ENCODE measurements at places on chromosomes 4 and X. TPM values are rescaled to one million over a fixed set of nuclear protein-coding genes. Genes with fewer than 3 reads are reported as not detected.

- no peak overlapping the region for H3K27ac ChIP-seq
- H3K36me3 ChIP-seq: no peaks in the 10 kb centered on the region
- no peak overlapping the region for H3K4me3 ChIP-seq
- no peaks in the 10 kb centered on the region for H3K27me3 ChIP-seq
- no peak for DNase-seq
- no peaks in the 10 kb centered on the region for H3K4me1 ChIP-seq
Observed at GRCh38 chr4:136743238-136743637, 789.1 kb downstream of the PCDH18 start.

- no peaks in the 10 kb centered on the region for H3K27me3 ChIP-seq
- DNase-seq: no peak
- H3K4me1 ChIP-seq: no peaks in the 10 kb centered on the region
- no peak overlapping the region for H3K27ac ChIP-seq
- no peak overlapping the region for H3K4me3 ChIP-seq
- H3K36me3 ChIP-seq: no peaks in the 10 kb centered on the region
Observed at GRCh38 chrX:15985937-15986336, 131.3 kb upstream of the AP1S2 start.

- no peaks in the 10 kb centered on the region for H3K27me3 ChIP-seq
- no peak overlapping the region for H3K27ac ChIP-seq
- DNase-seq: no peak
- no peaks in the 10 kb centered on the region for H3K36me3 ChIP-seq
Observed at GRCh38 chr4:85039526-85039925, 73.0 kb upstream of the WDFY3 start.

DNA sequence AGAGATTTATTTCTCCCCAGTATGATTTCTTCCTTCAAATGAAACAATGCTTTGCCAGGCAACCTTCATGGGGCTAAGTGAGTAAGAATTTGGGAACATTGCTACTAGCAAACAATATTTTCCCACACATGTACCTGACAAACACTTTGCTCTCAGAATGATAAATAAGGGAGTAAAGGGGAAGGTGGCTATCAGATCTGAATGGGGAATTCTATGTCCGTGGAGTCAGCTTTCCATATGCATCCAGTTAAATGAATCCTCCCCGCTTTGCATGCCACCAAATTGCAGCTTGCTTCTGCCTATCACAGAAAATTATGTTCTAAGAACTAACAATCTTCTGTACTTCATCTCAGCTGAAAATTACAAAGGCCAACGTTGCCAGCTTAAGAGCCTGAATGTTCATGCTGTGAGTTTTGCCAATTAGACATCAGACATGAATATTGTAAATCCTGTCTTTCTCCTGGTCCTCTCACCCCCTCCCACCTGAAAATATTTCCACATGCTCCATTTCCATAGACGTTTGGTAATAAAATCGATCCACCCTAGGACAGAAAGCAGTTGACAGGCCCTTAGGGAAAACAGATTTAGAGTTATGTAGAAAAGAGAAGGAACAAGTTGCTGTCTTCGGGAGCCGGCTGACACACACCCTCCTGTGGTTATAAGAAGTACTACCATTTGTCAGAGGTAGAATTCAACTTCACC is 6.3 kb downstream of the MEPE start:
- no peak overlapping the region for H3K27ac ChIP-seq
- no peaks in the 10 kb centered on the region for H3K4me1 ChIP-seq
- no peaks in the 10 kb centered on the region for H3K36me3 ChIP-seq
- no peak overlapping the region for H3K4me3 ChIP-seq
- DNase-seq: no peak

GRCh38 chr4:164824581-164824980 is 52.4 kb upstream of the APELA start:
- H3K27ac ChIP-seq: no peak overlapping the region
- H3K27me3 ChIP-seq: no peaks in the 10 kb centered on the region
- DNase-seq: no peak
- H3K36me3 ChIP-seq: no peaks in the 10 kb centered on the region

- H3K4me3 ChIP-seq: no peak overlapping the region
- no peaks in the 10 kb centered on the region for H3K27me3 ChIP-seq
- H3K27ac ChIP-seq: no peak overlapping the region
Observed at GRCh38 chr4:60581919-60582536, 618.1 kb upstream of the ADGRL3 start.

- H3K4me1 ChIP-seq: no peaks in the 10 kb centered on the region
- H3K36me3 ChIP-seq: no peaks in the 10 kb centered on the region
- no peak for DNase-seq
- H3K4me3 ChIP-seq: no peak overlapping the region
Observed at GRCh38 chr4:1405636-1406393, 427 bp downstream of the NKX1-1 start.

DNA sequence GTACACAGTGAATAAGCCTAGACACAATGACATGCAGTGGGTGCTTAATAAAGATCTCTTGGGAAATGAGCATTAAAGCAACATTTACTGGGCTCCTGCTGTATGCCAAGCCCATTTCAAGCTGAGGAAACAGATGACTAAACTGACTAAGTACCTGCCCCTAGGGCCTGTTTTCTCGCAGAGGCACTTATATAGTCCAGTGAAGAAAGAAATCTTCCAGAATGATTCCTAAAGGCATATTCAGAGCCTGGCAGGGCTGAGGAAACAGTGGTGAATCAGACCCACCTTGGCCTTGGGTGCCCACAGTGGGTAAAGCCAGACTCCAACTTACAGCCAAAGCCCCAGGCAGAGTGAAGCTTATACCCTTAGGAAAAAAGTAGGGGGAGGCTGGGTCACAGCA is 22.0 kb upstream of the S100P start:
- no peak overlapping the region for H3K4me3 ChIP-seq
- H3K4me1 ChIP-seq: peaks cover 3% of the 10 kb centered on the region
- DNase-seq: no peak
- H3K27ac ChIP-seq: no peak overlapping the region

DNA sequence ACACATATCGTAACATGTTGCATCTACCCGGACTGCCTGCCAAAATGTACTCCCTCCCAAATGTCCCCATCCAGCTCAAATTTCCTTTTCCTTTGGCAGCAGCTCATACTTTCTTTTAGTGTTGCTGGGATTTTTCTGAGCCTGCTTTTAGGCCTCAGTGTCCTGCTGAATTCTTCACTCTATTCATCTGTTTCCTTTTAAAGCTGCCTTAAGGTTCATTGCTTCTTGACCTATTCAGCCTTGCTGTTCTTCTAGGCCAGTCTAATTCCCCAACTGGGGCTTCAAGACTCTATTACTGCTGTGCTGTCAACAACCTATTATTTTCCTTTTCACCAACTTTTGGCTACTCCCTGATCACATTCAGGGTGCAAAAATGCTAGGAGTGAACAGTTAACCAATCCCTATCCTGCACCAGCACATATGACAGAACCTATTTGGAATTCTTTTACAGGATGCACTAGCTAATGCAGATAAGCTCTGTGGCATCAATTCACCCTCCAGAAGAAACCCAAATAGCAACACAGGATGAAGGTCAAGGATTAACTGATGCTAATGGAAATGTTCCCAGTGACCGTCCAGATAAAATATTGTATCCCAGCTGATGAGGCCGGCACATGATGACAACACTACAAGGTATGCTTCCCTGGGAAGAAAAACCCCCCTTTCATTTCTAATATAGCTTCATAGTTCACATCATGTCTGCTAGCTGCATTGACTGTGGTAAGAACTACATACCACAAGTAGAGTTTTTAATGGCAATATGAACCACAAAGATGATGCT is 114.7 kb upstream of the TTC29 start:
- no peak for DNase-seq
- no peak overlapping the region for H3K27ac ChIP-seq
- H3K4me1 ChIP-seq: no peaks in the 10 kb centered on the region
- H3K27me3 ChIP-seq: no peaks in the 10 kb centered on the region

DNA sequence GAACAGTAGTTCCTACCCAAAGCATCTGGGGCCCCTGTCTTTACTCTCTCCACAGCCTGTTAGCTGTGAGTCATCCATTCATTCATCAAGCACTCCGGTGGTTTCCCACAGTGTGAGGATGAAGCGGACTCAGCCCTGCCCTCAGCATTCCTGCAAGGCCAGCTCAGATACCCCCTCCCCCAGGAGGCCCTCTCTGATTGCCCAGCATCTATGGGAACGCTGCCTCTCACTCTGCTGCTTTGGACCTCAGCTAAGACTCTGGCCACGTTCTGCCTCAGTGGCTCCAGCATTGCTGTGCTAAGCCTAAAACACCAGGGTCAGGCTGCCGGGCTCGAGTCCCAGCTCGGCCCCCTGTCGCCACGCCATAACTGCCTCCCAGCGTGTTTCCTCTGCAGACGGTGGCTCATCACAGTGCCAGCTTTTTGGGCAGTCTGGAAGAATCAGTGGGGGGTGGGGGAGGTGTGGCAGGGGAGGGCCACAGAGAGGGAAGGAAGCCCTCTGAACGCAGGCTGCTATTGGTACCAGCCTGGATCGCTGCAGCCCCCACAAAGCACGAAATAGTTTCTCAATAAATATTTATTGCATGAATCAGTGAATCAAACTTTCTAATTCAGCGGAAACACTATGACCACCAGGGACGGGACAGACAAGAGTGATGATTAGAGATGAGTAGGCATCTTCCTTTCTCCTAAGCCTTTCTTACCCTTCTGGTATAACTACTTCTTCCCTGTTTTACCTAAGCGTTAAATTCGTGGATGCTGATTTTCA is 74.4 kb downstream of the SORCS2 start:
- H3K36me3 ChIP-seq: no peaks in the 10 kb centered on the region
- DNase-seq: no peak
- no peak overlapping the region for H3K4me3 ChIP-seq
- no peak overlapping the region for H3K27ac ChIP-seq
- no peaks in the 10 kb centered on the region for H3K27me3 ChIP-seq

DNA sequence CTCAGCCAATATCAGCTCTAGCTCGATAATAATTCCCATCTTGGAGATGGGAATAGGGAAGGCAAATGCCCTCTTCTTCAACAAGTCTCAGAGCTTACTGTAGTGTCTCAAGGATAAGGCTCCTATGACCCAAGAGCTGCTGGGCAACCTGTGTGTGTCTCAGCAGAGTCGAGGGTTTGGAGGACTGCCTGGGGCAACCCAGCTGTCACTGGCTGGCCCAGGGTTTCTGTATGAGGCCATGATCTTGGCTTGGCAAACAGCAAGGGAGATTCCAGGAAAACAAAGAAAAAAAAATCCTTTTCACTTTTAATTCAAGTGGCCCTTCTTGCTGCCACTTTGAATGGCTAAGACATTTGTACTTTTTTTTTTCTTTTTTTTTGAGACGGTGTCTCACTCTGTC is 34.4 kb downstream of the TMSB4X start:
- H3K27me3 ChIP-seq: no peaks in the 10 kb centered on the region
- peak overlapping the region; percentile 91 for H3K27ac ChIP-seq
- H3K36me3 ChIP-seq: no peaks in the 10 kb centered on the region
- H3K4me1 ChIP-seq: peaks cover 76% of the 10 kb centered on the region
- no peak overlapping the region for H3K4me3 ChIP-seq

DNA sequence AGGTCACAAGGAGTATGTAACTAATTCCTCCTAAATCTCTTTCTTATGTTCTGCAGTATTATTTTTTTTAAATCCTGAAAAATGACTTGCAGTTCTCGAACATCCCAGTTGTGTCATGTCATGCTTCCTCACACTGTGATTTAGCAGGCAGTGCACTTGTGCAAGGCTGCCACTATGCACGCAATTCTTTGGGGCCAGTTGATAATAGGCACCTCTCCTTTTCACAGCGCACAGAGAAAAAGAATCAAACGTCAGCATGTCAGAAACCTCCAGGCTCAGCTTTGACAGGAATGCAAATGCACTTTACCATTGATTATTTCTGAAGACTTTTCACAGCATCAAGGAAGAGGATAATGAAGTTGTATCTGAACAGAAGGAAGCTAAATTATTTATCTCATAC is 62.9 kb downstream of the FGF13 start:
- H3K4me3 ChIP-seq: no peak overlapping the region
- no peaks in the 10 kb centered on the region for H3K27me3 ChIP-seq
- no peak overlapping the region for H3K27ac ChIP-seq
- no peaks in the 10 kb centered on the region for H3K4me1 ChIP-seq
- DNase-seq: no peak

- no peaks in the 10 kb centered on the region for H3K4me1 ChIP-seq
- H3K4me3 ChIP-seq: no peak overlapping the region
- H3K27me3 ChIP-seq: peaks cover 4% of the 10 kb centered on the region
- no peak overlapping the region for H3K27ac ChIP-seq
Observed at GRCh38 chr4:133145758-133146573, 3.1 kb upstream of the PCDH10 start.

DNA sequence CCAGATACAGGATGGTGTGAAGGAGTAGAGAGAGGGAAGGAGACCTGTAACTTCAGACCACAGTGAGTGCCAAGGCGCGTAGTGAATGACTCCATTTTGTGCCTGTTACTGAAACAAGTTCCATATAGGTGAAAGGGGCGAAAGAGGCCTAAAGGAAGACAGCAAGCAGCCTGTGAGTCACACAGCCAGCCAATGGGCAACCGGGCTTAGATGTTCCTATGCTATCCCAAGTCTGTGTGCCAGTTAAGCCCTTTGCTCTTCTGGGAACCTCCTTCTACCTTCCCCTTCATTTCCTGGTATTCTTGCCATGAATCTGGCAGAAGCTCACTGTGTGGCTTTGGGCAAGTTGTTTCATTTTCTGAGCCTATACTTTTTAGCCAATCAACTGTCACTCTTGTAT is 161.8 kb upstream of the LDB2 start:
- no peak overlapping the region for H3K4me3 ChIP-seq
- no peaks in the 10 kb centered on the region for H3K4me1 ChIP-seq
- H3K27me3 ChIP-seq: no peaks in the 10 kb centered on the region
- H3K27ac ChIP-seq: no peak overlapping the region

DNA sequence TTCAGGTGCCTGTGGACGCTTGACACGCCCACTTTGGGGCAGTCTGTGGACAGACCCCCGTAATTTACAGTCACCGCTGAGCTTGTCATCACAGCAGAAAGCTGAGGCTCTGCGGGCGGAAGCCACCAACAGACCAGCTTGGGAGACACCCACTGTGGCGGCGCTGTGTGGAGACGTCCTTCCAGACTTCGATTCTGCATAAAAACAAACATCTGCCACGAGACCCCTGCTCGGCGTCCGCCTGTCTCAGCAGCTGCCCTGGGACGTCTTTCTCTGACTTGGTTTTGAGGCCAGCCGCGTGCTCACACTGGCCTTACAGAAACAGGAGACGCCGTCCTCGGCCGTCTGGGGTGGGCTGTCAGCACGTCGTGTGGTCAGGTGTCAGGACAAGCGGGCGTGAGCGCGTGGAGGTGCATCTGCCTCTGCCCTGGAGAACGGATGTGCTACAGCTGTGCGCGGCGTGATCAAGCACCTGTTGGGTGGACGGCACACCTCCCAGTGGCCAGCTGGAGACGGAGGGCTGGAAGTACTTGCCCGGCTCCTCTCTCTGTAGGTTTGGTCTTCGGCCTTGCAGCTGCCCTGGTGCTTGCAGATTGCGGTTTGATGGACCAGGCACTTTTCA is 37.5 kb downstream of the PIGG start:
- no peaks in the 10 kb centered on the region for H3K4me1 ChIP-seq
- no peaks in the 10 kb centered on the region for H3K27me3 ChIP-seq
- no peak overlapping the region for H3K4me3 ChIP-seq
- H3K27ac ChIP-seq: no peak overlapping the region
- no peak for DNase-seq

PTCHD1 gene
- total RNA-seq: not detected

NWD2 gene
- total RNA-seq: not detected

GPR143 gene
- not detected for total RNA-seq

PPEF2 gene
- total RNA-seq: not detected

HS6ST2 gene
- not detected for total RNA-seq

TCEAL6 gene
- total RNA-seq: not detected

DCAF4L1 gene
- 0.16 TPM for total RNA-seq
